Esophagus muscularis mucosa (tissue), 4 donors: ENCODE measurements at places on chromosomes 3 and 15. TPM values are rescaled to one million over a fixed set of nuclear protein-coding genes. Genes with fewer than 3 reads are reported as not detected.
A peak's percentile ranks its signal among the peaks of the same experiment; 100 is the strongest.

GRCh38 chr15:67181221-67181639 lies 73.2 kb downstream of the AAGAB start:
- H3K4me3 ChIP-seq: no peak overlapping the region
- peaks cover 15% of the 10 kb centered on the region for H3K36me3 ChIP-seq
- peaks cover 65% of the 10 kb centered on the region for H3K4me1 ChIP-seq
- no peaks in the 10 kb centered on the region for H3K27me3 ChIP-seq
- no peak overlapping the region for H3K27ac ChIP-seq
- no peak for DNase-seq

DNA sequence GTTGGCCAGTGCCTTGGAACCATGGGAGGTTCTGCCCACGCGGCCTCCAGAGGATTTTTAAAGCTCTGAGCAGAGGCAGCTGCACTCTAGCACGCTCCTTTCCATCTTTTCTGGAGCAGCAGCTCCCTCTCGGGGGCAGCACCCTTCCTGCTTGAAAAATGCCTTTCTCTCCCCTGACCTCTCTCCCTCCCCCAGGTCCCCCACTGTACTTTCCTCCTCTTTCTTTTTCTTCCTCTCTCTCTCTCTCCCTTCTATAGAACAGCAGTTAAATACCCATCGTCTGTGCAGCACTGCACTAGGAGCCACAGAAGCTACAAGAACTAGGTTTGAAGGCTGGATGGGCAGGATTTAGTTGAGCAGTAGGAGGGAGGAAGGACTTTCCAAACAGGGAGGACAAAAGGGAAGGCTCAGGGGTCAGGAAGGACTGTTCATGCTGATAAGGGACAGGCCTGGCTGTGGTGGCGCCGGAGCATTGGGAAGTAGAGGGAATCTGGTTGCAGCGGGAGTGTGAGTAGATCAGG lies 4.4 kb downstream of the ALPK3 start:
- no peak for DNase-seq
- H3K4me3 ChIP-seq: no peak overlapping the region
- H3K27me3 ChIP-seq: no peaks in the 10 kb centered on the region
- H3K4me1 ChIP-seq: peaks cover 90% of the 10 kb centered on the region
- H3K27ac ChIP-seq: peak overlapping the region; percentile 63

The TMA7 gene
- 170 TPM for total RNA-seq

GRCh38 chr15:65058394-65059368 lies 9.1 kb downstream of the RASL12 start:
- peak overlapping the region; percentile 97 for H3K27ac ChIP-seq
- H3K4me3 ChIP-seq: no peak overlapping the region
- H3K4me1 ChIP-seq: peaks cover 95% of the 10 kb centered on the region
- no peak for DNase-seq

The FAM107A gene
- total RNA-seq: 107 TPM

- H3K36me3 ChIP-seq: no peaks in the 10 kb centered on the region
- no peak for DNase-seq
- H3K4me1 ChIP-seq: no peaks in the 10 kb centered on the region
- no peaks in the 10 kb centered on the region for H3K27me3 ChIP-seq
- no peak overlapping the region for H3K27ac ChIP-seq
Measured at GRCh38 chr15:79185199-79185598, 94.6 kb upstream of the RASGRF1 start.

The CPNE9 gene
- total RNA-seq: 0.42 TPM

- H3K27ac ChIP-seq: peak overlapping the region; percentile 74
- peaks cover 36% of the 10 kb centered on the region for H3K4me1 ChIP-seq
- DNase-seq: no peak
- H3K4me3 ChIP-seq: peak overlapping the region; percentile 9
Measured at GRCh38 chr15:92624401-92624991, 31.1 kb downstream of the FAM174B start.

The ATG7 gene
- 30.0 TPM for total RNA-seq

The CPEB1 gene
- total RNA-seq: 6.0 TPM

The GTPBP8 gene
- 30.8 TPM for total RNA-seq

GRCh38 chr3:54888873-54889272 lies 39.0 kb downstream of the LRTM1 start:
- no peaks in the 10 kb centered on the region for H3K27me3 ChIP-seq
- H3K4me3 ChIP-seq: no peak overlapping the region
- H3K27ac ChIP-seq: peak overlapping the region; percentile 87
- peaks cover 51% of the 10 kb centered on the region for H3K4me1 ChIP-seq

The RHCG gene
- 1.2 TPM for total RNA-seq

The DUOXA2 gene
- 0.52 TPM for total RNA-seq

DNA sequence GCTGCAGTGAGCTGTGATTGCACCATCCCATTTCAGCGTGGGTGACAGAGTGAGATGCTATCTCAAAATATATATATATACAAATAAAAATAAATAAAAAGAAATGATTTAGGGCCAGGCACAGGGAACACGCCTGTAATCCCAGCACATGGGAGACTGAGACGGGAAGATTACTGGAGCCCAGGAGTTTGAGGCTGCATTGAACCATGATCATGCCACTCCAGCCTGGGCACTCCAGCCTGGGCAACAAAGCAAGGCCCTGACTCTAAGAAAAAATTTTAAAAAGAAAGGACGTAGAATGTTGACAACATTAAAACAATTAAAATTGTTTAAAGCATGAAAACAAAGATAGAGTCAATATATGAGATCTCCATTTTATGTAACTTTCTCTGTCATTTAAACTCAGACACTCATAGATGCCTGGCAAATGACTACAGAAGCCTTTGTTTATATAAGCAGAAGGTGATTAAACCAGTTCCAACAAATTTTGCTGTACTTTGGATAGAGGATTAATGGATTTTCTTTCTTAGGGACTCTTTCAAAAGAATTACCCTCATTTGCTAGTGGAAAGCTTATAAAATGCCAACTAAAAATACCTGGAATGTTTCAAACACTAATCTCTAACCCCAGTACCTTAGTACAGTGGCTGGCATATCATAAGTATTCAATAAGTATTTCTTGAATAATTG lies 10.7 kb upstream of the TRPM7 start:
- no peaks in the 10 kb centered on the region for H3K27me3 ChIP-seq
- no peaks in the 10 kb centered on the region for H3K4me1 ChIP-seq
- H3K4me3 ChIP-seq: no peak overlapping the region

The CNTN3 gene
- 0.91 TPM for total RNA-seq

DNA sequence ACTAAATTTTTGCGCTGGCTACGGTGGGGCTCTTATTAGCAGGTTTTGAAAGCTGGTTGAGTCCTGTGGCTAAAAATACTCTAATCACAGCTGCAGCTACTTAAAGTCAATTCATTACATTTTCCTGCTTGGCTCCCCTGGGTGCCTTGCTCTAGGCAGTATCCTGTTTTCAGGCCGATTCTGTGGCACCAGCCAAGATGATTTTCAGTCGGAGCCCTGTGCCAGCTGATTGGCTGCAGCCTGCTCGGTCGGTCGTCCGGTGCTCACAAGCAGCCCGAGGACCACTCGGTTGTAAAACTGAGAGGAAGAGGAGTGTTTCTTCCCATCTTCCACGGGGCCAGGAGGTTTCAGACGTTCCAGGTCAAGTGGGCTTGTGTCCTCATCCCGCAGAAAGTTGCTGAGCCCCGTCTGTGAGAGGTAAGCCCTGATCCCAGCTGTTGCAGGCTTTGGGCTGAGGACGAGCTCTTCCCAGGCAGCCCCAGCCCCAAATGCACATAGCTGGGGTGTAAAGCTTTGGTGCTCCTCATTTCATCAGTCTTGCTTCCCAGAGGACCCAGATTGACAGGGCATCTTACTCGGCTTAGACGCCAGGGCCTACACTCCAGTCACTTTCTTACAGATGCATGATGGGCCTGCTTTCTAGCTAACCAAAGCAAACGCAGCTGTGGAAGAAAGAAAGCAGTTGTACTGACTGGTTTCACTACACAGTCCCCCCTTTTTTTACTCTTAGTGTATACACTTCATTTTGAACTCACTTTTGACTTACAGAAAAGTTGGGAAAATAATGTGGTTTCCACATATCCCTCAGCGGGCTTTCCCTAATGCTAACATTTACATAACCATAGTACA lies 15.9 kb downstream of the LYSMD4 start:
- no peaks in the 10 kb centered on the region for H3K27me3 ChIP-seq
- H3K4me3 ChIP-seq: peak overlapping the region; percentile 5

DNA sequence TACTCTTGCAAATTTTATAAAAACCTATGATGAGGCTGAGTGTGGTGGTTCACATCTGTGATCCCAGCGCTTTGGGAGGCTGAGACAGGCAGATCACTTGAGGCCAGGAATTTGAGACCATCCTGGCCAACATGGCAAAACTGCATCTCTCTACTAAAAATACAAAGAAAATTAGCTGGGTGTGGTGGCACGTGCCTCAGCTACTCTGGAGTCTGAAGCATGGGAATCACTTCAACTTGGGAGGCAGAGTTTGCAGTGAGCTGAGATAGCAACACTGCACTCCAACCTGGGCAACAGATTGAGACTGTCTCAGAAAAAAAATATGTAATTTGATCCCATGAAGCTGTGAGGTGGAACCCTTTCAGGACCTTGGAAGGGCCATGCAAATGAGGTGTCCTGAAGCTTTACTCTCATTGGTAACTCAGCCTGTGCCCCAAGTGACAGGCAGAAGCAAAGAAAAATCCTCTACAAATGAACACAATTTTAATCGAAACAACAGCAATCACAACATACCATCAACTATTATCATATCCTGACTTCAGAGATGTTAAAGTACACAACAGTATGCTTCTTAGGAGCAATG lies 84.6 kb upstream of the CDV3 start:
- no peaks in the 10 kb centered on the region for H3K36me3 ChIP-seq
- no peaks in the 10 kb centered on the region for H3K27me3 ChIP-seq
- H3K27ac ChIP-seq: no peak overlapping the region
- H3K4me3 ChIP-seq: no peak overlapping the region
- DNase-seq: peak; percentile 39
